ENCODE measurements at places on chromosomes 7 and 10. TPM values are rescaled to one million over a fixed set of nuclear protein-coding genes. Genes with fewer than 3 reads are reported as not detected.

- DNase-seq = no peak
These were observed 137.9 kb upstream of the HDAC9 start for GRCh38 chr7:18357691-18358090.

- DNase-seq = no peak
These were observed 85.8 kb downstream of the NRP1 start for GRCh38 chr10:33248638-33249037.

DNA sequence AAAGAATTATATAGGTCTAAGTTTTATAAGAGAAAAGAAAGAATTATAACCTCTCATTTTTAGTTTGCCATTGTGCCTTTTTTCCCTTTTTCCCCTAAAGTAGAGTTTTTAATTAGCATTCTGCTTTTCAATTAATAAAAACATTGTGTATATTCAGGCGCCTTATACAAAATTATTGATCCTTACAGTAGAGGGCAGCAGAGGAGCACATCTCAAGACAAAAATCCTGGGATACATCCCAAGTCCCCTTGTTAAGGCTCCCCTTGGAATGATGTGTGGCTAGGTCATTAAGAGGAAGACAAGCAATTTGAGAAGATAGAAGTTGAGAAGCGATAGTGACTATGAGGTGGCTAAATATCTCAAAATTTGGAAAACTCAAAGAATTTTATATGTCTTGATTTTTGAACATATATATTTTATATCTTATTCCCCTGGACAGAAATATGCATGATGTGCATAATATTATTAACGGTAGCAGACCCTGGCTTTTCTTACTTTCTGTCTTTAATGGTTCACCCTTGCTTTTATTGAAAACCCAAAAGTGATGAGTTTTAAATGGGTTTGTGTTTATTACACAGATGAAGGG, 19.1 kb upstream of the TPK1 start:
- no peak for DNase-seq

LIPM gene
- not detected for total RNA-seq

DNA sequence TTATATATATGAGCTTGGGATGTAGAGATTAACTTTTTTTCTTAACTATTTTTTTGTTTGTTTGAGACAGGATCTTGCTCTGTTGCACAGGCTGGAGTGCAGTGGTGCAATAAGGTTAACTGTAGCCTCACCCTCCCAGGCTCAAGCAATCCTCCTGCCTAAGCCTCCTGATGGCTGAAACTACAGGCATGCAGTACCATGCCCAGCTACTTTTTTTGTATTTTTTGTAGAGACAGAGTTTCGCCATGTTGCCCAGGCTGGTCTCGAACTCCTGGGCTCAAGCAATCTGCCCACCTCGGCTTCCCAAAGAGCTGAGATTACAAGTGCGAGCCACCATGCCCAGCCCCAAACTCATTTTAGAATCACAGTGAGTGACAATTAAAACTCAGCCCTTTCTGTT, 105.2 kb downstream of the CUBN start:
- no peak for DNase-seq

SMKR1 gene
- not detected for total RNA-seq

- no peak for DNase-seq
These were observed 56.2 kb upstream of the MGMT start for GRCh38 chr10:129410688-129411392.

GRCh38 chr7:36986948-36987724, 262.8 kb upstream of the AOAH start:
- DNase-seq = peak; percentile 71

DNA sequence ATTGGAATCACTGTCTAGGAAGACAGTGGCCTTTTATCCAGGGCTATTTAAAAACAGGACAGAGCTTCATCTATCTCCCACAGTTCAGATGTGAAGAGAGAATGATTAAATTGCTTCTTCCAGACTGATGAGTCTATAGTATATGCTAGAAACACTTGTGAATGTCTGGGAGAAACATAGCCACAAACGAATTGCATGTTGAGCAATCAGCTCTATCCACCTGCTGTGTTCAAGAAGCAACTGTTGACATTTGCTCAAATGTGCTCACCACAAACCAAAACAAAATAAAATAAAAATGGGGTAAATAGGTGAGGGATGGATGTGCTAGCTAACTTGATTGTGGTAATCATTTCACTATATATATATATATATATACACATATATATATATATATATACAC, 195.1 kb downstream of the HECW1 start:
- DNase-seq = no peak

GRCh38 chr7:6250364-6250833, 22.0 kb downstream of the CYTH3 start:
- no peak for DNase-seq

CLDN4 gene
- not detected for total RNA-seq

DNA sequence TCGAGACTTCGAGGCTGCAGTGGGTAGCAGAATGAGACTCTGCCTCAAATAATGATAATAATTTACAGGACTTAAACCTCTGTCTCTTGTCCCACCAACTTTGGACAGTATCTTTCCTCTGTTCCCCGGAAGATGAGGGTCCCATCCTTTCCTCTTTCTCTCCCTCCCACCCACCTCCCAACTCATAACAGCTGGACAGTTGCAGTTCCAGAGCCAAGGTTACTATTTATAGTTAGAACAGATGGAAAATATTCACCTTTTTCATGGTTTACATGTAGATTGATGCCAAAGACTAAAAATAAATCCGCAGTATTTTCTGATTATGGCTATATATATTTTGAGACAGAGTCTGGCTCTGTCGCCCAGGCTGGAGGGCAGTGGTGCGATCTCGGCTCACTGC, 31.6 kb upstream of the SUN1 start:
- no peak for DNase-seq

MPP7 gene
- 15.3 TPM for total RNA-seq

DNA sequence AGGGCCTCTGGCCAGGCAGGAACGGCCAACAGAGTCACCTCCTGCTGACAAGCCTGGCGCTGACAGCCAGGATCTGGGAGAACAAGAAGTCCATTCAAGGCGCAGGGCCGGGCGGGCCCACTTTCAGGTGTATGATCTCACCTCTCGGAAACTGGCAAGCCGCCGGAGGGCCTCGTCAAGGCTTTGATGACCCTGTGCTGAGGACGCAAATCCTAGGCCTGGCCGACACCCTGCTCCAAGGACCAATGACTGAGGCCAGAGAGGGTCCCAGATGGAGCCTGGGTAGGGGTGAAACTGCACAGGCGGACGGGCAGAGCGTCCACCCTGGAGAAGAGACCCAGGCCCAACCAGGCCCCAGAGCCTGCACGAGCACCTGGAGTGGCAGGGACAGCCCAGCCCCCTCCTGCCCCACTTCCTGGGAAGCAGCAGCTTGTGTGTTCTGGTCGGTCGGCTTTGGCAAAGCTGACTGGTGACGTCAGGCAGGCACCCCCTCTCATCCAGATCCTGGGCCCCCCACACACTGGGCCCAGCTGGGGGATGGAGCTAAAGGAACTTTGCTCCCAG, 30.6 kb downstream of the MYL10 start:
- DNase-seq = no peak

GRCh38 chr10:33260403-33261149, 73.9 kb downstream of the NRP1 start:
- no peak for DNase-seq

GSTO2 gene
- 1.1 TPM for total RNA-seq

DNA sequence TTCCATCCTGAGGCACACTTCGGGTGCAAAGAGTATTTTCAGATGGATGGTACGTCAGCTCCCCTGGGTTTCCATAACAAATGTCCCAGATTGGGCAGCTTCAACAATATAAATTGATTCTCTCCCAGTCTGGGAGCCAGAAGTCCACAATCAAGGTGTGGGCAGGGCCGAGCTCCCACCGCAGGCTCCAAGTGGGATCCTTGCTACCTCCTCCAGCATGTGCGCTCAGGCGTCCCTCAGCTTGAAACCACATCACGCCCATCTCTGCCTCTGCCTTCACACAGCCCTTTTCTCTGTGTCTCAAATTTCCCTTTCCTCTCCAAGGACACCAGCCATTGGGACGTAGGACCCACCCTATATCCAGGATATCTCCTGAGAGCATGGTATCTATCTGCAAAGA, 153.5 kb downstream of the DIP2C start:
- no peak for DNase-seq

Measured in left ventricle myocardium superior (tissue), 1 donor.